ENCODE measurements at places on chromosomes 1 and 21.

DNA sequence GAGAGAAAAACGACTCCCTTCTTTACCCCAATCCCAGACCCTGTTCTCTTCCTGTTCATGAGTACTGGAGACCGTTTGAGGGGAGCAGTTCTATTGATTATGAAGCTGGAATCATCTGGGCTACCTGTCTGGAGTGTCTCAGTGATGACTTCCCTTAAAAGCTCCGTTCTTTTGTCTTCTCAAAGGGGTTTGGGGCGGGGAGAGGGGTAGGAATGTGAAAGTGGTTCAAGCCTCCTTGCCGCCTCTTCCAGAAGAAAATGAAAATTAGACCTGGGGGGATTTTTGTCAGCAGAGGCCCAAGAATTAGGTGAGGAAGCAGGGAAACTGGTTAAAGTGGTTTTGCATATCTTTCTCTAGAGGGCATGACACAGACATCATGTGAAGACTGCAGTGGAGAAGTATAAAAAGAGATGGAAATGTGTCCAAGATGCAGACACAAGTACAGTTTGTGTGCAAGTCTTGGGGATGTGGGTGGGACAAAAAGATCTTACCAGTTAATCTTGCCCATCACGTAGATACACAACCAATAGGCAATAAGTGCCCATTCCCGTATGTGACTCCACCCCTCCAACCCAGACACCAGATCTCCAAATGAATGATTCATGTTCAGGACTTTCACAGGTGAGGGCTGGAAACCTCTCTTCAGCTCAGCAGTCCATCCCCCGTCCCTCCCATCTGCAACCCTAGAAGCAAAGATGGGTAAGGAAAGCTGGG is 470 bp upstream of the MTMR11 start:
- no peak for DNase-seq

DNA sequence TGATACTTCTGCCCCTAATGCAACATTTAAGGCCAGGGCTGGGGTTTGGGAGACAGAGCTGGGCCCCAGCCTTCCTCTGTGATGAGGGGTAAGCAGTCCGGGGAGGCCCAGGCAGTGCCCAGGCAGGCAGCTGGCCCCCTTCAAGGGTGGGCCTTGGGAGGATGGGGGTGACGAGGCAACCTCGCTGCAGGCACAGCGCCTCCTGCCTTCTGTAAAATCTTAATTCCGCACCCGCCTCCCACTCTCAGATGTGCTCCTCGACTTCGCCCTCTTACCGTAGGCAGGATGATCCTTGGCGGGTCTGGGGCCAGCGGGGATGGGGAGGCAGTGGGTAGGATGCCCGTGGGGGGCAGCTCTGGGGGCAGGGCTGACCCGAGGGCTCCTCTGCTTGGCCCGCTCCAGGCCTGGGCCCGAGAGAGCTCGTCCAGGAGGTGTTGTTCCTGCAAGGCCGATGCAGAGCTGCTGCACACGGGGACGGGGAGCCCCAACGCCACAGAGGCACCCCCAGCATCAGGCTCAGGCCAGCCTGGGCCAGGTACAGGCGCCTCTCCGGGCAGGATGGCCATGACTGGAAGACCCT is 9.1 kb downstream of the C21orf58 start:
- no peak for DNase-seq

- DNase-seq: no peak
Observed at GRCh38 chr1:1373815-1374588, 1.0 kb downstream of the AURKAIP1 start.

GRCh38 chr1:109392788-109393616 is 4.7 kb downstream of the SORT1 start:
- no peak for DNase-seq

- peak; percentile 5 for DNase-seq
Observed at GRCh38 chr21:46172863-46173528, 11.3 kb downstream of the SPATC1L start.

- DNase-seq: no peak
Observed at GRCh38 chr1:234608911-234609690, 877 bp downstream of the IRF2BP2 start.

DNA sequence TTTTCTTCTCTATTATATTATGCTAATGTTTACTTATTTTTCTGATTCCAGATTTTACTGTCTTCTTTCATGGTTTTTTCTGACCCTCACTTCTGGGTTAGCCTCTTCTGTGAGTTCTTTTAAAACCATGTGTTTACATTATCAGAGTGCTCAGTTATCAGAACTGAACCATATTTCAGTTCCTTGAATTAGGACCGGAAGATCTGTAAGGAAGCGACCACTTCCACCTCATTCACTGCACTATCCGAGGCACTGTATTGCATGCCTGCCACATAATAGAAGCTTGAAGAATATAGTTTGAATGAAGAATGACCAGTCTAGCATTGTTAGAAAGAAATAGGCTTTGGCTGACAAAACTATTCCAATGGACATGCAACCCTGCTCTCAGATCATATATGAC is 281.0 kb upstream of the DEPDC1 start:
- DNase-seq: no peak

DNA sequence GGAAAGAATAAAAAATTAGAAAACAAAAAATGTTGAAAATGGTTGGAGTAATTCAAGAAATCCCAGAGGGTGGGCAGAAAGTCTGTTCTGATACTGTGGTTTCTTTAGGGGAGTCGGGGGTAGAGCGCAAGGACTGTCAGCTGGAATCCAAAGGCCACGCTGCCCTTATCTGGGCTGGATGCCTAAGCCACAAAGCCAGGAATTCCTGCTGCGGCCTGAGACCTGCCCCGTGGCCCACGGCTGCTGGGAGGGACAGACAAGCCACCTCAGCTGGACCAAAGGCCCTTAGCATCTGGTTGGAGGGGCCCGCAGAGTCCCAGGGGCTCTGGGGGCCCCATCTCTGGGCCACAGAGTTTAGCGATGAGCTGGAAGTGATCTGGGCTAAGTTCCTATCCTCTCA is 60.2 kb downstream of the DMRTB1 start:
- DNase-seq: no peak

- DNase-seq: no peak
Observed at GRCh38 chr1:240031009-240031408, 60.7 kb upstream of the FMN2 start.

- no peak for DNase-seq
Observed at GRCh38 chr1:153573351-153573750, 7.7 kb upstream of the S100A2 start.

DNA sequence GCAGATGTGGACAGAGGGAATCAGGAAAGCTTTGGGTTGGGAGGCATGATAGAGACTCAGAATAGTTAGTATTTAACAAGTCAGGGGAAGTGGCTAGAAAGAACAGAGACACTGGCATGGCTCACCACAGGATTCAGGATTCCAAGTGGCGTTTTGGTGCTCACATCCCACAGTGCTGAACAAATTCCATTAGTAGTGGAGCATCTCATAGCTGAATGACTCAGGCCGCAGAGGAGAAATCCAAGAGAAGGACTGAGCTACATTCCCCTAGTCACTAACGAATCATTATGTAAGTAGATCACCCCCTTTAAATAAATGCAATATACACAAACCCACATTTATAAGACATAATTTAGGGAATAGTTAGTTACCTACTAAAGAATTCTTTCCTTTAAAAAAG is 5.0 kb upstream of the KCNJ9 start:
- no peak for DNase-seq

GRCh38 chr1:112998592-112999235 is 42.7 kb upstream of the SLC16A1 start:
- no peak for DNase-seq

- DNase-seq: no peak
Observed at GRCh38 chr1:54558434-54559030, 10.5 kb downstream of the ACOT11 start.

GRCh38 chr21:26846036-26846931 is 1.1 kb upstream of the ADAMTS1 start:
- no peak for DNase-seq

Data from omental fat pad (tissue), 4 donors.